GM18507 (cell line): ENCODE measurements at places on chromosomes 5 and 9.

DNA sequence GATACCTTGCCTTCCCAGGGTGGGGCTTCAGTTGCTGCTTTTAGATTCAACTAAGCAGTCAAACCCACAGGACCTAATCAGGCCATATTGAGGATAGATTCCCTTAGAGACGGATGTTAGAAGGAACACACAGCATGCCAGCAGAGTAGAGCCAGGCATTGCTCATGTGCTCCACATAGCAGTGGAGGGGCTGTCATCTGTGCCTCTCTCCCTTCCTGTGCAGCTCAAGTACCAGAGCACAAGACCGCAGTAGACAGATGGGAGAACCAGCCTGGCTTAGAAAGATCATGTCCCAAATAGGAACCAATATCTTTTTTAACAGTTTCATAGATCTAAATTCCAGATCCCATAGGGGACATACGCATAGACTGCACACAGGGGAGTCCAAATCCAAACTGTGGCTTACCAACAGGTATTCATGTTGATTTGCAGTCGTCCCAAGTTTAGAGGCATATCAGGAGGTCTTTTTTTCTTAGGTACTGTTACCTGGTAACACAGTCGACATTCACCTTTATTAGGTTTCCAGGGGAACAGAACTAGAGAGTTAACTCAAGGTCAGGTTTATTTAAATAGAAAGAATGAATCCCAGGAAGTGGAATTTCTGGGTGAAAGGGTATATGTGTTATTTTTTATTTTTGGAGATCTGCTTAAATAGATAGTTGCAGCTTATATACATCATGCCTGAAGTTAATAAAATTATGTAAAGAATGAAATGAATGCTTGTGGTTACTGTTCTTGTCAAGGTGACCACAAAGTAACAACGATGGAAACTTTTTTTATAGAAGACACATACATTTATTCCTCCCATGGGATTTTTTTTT lies 43.5 kb upstream of the PCAT7 start:
- DNase-seq, result no peak

DNA sequence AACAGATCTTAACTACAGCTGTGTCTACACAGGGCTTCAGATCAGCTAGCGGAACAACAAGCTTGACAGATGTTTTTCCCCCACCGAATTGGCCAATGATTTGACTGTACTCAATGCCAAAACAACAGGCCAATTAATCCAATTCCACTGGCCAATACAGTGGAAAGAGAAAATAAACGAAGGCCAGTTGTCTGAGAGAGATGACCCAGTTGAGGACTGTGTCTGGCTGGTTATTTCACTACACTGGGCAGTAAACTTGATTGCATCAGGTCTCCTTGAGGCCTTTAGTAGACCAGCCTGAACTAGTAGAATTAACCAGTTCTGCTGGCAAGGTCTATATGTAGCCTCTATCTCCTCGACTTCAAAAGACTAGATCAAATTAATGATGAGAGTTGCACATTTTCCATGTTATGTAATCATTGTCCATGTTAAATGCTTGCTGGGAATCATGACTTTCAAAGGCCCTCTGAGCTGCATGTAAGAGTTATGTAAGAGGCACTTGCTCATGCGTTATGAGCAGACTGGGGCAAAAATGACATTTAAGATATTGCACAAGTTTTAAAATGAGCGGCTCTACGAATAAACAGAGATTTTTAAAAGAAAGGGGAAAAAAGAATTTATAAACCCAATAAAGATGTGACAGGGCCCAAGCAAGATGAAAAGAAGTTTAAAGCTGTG lies 28.3 kb downstream of the SMIM23 start:
- no peak for DNase-seq

GRCh38 chr9:76521906-76522305 lies 62.9 kb downstream of the GCNT1 start:
- DNase-seq, result no peak

GRCh38 chr5:137794863-137795262 lies 40.7 kb upstream of the HNRNPA0 start:
- DNase-seq, result no peak

GRCh38 chr9:136117291-136117915 lies 1.3 kb downstream of the TMEM250 start:
- DNase-seq, result no peak

DNA sequence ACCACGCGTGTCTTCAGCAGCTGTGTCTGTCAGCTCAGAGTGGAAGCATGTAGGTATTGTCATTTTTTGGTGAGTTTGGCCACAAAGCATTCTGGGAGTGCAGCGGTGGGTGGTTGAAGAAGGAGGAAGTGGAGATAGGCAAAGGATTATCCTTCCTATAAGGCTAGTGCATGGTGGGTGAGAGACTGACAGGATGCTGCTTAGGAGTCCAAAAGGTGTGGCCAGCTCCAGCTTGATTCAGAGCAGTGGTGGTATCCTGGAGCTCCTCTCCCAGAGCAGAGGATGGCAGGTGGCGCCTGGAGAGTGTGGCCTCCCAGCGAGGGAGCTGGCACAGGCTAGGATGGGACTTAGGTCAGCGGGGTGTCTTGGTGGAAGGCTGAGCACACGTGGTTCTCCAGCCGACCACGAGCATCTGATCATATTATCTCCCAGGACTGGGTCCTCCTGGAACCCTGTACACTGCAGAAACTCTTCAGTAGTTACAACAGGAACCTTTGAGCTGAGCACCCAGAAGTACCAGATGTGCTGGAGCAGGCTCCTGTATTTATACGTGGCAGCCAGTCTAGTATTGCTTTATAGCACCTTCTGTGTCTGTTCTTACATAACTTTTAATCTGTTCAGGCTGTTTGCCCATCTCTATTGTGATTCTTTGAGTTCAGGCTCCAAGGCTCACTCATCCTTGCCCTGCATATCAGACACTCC lies 29.6 kb downstream of the MAML1 start:
- no peak for DNase-seq

- no peak for DNase-seq
Measured at GRCh38 chr5:170623576-170624181, 119.9 kb downstream of the KCNIP1 start.

- DNase-seq, result no peak
Measured at GRCh38 chr5:10471677-10472076, 30.0 kb downstream of the ROPN1L start.

DNA sequence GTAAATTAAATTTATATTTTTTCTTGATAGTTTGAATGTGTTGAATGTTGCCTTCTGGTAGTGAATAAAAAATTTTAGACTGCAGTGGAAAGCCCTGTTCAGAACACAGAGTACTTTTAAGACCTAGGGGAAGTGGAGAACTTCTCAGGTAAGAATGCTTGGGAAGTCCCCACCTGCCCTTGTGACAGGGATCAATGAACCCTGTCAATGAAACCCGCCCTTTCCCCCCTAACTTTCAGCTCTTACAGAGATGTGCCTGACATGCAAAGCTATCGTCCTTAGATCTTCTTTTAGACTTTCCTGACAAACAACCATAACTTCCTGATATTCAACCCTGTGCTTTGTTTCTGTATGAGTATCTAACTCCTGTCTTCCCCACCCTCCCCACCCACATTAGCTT lies 562.7 kb downstream of the TLE4 start:
- no peak for DNase-seq

DNA sequence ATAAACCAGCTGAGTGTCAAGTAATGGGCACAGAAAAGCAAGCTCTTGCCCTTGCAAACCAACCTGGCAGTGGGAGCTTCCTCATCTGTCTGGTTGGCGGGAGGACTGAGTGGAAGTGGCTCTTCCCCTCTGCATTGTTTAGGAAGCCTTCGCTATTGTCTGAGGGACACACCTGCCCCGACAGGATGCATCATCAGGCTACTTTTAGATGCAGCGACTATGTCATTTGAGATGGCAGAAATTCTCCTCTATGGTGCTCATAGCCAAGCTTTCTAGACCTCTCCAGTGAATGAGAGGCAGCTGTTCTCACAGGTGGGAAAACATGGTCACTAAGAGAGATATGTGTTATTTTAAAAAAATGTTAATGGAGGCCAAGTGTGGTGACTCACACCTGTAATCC lies 104.0 kb downstream of the DOCK8 start:
- no peak for DNase-seq

DNA sequence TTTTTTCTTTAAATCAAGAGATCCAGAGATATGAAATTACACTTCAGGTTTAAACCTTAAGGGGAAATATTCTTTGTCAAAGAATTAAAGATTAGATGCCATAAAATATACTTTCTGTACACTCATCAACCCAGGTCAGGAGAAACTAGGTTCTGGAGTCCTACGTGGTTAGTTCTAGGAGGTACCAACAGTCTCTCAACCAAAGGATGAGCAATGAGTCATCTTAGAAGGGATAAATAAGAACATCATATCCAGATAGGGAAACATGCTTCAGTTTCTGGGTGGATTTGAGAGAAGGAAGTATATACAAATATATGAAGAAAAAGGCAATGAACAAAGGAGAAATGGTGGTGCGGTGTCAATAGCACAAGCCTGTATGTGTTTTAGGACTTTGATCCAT lies 98.2 kb downstream of the CSNK1G3 start:
- DNase-seq, result no peak

DNA sequence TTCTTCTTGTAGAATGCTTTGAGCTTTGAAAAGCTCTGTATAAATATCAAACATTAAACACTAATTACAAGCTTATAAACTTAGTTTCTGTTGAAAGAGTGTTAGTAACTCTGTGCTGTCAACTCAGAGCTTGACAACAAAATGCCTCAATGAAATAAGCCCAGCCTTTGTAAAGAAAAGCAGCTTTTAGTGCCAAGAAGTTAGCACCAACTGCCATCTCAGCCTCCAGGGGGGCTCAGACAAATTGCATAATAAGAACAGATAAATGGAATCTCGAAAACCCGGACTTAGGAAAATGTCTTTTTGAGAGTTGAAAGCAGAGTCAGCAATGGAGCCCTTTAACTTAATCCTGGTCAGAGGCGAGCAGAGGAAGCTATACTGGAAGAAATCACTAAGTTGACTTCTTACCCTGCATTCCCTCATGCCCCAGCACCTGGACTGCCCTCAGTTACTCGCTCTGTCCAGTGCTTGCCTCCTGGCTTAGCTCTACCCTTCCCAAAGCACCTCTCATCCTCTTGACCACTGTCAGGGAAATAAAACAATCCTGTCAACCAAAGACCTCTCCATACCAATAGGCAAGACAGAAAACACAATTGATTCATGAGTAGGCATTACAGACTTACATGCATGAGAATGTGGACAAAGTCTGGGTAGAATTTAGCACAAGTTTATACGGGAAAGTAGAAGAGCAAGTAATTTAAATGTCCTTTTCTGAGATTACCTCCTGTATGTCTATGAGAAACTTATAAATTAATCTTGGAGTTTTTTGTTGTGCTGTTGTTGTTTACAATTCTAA lies 352.7 kb downstream of the ZNF608 start:
- DNase-seq, result no peak

DNA sequence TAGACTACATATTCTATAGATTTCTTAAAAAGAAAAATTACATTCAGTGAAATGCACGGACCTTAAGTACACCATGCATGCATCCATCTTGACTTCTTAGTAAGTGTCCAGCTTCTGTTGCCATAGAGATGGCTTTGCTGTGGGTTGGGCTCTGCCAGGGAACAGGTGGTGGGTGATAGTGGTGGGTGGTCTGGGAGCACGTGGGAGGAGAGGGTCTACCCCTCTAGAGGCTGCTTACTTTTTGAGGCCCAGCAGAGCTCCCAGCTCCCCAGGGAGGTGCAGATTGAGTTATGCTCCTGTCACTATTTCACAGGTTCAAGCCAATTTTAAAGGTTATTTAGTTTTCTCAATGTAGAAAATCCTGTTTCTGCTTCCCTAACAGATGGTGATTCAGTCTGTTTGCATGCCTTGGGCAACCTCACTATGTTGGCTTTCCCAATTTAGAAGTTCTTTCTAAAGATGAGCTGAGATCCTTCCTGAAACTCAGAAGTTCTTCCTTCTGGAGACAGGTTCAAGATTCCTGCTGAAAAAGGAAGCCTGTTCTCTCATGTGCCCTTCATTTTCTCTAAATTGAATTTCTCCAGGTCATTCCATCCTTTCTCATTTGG lies 107.4 kb upstream of the LHFPL2 start:
- no peak for DNase-seq

DNA sequence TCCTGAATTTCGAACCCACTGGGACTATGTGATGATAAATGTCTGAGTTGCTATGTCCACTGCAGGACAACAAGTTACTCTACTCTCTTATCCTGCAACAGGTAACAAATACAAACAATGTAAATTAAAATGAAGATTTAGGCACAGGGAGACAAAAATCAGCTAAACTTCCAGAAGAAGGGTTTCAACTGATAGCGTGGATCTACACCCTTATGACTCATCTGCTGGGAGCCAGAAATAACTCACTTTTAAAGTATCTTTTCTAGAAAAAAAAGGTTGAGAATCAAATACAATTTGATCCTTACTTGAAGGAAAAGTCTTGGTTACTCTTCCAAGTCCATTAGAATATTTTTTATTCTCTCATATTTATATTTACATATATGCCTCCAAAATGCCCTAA lies 21.4 kb downstream of the PJA2 start:
- no peak for DNase-seq

DNA sequence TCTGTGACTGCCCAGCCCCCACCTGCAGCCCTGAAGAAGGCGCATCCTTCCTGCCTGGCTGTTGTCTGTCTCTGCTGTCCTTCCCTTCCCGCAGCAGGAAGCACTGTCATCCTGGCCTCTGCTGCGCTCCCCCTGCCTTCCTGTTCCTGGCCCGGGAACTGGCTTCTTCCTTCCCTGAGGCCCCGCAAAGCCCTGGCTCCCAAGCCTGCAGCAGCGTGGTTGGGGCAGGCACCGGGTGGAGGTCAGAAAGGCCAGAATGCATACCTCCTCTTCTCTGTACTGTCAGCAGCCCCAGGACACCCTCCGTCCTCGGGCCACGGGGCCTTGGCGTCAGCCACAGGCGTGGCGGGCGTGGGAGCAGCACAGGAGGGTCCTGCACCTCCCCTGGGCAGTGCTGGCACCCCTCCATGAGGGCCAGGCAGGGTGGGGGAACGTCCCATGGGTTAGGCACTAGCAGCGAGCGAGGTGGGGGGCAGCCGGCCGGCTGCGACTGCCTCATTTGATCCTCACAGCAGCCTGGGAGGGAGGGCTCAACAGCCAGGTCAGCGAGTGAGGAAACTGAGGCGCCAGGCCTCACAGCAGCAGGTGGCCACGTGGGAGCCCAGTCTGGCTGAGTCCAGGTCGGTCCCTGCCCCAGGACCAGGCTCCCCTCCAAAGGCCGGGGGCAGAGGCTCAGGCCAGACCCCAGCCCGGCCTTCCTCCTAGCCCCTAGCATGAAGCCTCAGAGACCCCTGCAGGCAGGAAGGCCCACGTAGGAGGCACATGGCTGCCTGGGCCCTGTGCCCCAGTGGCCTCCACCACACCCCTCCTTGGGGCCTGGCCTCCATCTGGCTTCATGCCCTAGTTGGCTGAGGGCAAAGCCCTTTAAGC lies 9.4 kb downstream of the FLT4 start:
- DNase-seq, result no peak

GRCh38 chr5:64678374-64678773 lies 11.9 kb upstream of the SHISAL2B start:
- DNase-seq, result no peak

- DNase-seq, result no peak
Measured at GRCh38 chr5:169934990-169935389, 45.3 kb downstream of the INSYN2B start.

GRCh38 chr5:32833127-32833526 lies 122.0 kb downstream of the NPR3 start:
- DNase-seq, result no peak

- DNase-seq, result no peak
Measured at GRCh38 chr5:174376056-174376455, 330.6 kb downstream of the NSG2 start.
